ENCODE measurements at places on chromosomes 11 and 22.
A peak's percentile ranks its signal among the peaks of the same experiment; 100 is the strongest.

DNA sequence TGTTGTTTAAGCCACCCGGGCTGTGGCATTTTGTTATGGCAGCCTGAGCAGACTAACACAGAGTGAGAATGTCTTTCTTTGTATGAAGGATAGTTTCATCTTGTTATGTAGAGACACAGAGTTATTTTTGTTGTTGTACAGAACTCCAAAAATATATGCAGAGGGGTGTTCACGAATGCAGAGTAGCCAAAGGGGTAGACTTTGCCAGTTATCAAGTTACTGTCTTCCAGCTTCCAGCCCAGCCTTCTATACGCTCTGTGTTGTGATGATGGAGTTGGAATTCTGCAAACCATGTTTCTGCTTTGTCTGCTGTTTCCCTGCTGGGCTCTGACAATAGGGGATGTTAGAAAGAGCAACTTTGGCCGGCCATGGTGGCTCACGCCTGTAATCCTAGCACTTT is 44.1 kb downstream of the RPS6KA4 start:
- no peak for DNase-seq

GRCh38 chr11:120750647-120751549 is 239.3 kb downstream of the GRIK4 start:
- no peak for DNase-seq

GRCh38 chr11:93840981-93841380 is 9.4 kb downstream of the VSTM5 start:
- DNase-seq: no peak

DNA sequence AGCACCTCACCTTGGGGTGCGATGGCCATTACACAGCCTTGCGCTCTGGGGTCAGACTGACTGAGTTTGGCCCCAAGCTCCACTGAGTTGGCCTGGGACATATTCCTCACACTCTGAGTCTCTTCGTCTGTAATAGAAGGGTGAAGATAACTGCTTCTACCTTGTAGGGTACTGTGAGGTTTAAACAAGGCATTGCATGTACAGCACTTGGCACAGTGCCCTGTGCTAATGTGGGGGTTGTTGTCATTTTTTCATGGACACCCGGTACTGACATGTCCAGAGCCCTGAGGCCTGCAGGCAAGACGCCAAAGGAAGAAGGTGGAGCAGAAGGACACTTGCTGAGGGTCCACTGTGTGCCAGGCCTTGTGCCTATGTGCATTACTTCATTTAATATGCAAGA is 50.7 kb downstream of the OTOG start:
- no peak for DNase-seq

DNA sequence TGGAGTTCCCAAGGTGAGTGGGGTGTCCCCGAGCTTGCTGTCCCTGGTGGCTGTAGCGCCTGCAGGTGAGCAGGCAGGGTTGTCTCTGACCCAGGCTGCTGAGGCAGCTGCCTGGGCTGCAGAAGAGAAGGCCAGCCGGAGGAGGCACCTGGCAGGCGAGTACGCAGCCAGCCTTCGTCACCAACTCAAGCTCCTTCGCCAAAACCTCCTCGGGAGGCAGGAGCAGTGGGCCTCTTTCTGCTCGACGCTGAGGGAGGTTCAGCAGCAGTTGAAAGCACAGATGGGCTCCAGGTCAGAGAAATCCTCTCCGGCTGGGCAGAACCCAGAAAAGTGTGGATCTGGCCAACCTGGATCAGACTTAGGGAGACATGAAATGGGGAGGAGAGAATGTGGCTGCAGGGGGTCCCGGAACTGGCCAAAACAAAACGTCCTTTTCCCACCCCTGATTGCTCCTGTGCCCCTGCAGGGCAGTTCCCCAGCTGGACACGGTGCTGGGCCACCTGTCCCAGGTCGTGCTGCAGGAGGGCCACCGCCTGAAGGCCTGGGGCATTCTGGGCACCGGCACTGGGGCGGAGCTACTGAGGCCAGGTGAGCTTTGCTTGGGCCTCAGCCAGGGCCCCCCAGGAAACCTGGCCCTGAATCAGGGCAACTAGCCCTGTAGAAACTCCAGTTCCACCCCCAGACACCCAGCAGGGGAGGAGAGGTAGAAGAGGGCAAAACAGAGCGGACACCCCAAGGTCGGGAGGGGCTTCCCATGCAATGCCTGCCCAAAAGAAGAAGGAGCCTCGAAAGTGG is 56.7 kb downstream of the BTG4 start:
- DNase-seq: no peak

GRCh38 chr11:111714522-111714921 is 51.7 kb downstream of the PPP2R1B start:
- no peak for DNase-seq

DNA sequence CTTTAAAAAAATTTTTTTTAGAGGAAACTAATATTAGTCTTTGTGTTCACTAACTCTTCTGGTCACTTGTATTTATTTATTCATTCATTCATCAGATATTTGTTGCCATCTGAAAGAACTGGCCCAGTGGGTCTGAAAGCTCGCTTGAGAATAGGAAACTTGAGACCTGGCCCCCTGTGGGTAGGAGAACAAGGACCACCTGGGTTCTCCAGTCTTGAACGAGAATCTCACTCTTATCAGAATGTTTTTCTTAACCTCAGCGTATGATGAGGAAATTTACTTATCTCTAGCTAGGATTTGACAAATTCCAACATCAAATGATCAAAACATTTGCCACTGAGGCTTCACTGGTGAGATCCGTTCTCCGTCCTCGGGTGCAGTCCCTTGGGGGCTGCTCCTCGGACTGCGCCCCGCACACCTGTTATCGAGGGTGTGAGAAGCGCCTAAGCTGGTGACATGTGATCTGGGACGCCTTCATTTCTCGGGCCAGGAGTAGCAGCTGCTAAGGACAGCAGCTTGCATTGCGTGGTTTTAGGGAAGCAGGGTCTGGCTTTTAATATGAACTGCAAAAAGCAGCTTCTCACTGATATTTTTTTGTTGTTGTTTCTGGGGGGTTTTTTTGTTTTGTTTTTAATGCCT is 6.3 kb downstream of the C22orf31 start:
- no peak for DNase-seq

GRCh38 chr11:18012122-18012905 is 533 bp downstream of the SERGEF start:
- DNase-seq: no peak

DNA sequence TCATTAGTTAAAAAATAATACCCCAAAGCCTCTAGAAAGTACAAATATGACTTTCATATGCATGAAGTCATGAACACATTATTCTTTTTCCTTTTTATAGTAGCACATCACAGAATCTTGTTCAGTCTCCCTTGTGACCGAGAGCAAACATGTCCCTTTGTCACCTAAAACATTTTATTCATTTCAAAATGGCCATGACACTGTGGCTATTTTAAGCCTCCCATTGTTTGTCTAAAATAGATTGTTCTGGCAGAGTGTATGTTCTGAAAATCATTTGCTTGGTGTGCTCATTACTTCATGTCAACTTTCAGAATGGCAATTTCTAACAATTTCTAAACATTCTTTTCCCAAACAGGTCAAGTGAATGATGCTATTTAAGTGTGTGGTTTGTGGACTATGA is 865.0 kb downstream of the JRKL start:
- no peak for DNase-seq

GRCh38 chr11:123253911-123254310 is 58.9 kb upstream of the CLMP start:
- no peak for DNase-seq

- peak; percentile 19 for DNase-seq
Observed at GRCh38 chr11:17978553-17979287, 34.1 kb downstream of the SERGEF start.

GRCh38 chr22:22798232-22798616 is 89.4 kb upstream of the IGLL5 start:
- DNase-seq: no peak

- no peak for DNase-seq
Observed at GRCh38 chr11:44434191-44434590, 124.3 kb upstream of the ALX4 start.

DNA sequence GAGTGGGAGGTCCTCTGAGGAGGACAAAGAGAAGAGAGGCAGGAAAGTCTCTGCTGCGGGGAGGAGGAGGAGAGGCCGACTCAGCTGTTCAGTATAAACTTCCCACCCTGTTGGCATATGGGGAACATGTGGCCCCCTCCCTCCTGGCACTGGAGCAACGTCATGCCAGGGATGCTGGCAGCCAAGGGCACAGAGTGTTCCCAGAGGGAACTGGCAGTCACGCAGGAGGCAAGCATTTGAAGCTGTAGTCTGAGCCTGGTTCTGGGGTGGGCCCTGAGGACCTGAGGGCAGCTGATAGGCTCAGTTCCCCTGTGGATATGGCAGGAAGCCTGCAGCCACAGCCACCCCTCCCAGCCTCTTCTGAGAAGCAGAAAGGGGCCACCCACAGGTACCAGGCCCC is 67.1 kb upstream of the TSPAN18 start:
- DNase-seq: no peak

GRCh38 chr11:111422494-111423249 is 43.6 kb upstream of the POU2AF1 start:
- DNase-seq: peak; percentile 69

GRCh38 chr22:33975841-33976240 is 55.6 kb upstream of the LARGE1 start:
- no peak for DNase-seq

- DNase-seq: no peak
Observed at GRCh38 chr11:86596861-86597586, 75.4 kb downstream of the ME3 start.

GRCh38 chr11:70928854-70929598 is 323.4 kb downstream of the SHANK2 start:
- DNase-seq: no peak

DNA sequence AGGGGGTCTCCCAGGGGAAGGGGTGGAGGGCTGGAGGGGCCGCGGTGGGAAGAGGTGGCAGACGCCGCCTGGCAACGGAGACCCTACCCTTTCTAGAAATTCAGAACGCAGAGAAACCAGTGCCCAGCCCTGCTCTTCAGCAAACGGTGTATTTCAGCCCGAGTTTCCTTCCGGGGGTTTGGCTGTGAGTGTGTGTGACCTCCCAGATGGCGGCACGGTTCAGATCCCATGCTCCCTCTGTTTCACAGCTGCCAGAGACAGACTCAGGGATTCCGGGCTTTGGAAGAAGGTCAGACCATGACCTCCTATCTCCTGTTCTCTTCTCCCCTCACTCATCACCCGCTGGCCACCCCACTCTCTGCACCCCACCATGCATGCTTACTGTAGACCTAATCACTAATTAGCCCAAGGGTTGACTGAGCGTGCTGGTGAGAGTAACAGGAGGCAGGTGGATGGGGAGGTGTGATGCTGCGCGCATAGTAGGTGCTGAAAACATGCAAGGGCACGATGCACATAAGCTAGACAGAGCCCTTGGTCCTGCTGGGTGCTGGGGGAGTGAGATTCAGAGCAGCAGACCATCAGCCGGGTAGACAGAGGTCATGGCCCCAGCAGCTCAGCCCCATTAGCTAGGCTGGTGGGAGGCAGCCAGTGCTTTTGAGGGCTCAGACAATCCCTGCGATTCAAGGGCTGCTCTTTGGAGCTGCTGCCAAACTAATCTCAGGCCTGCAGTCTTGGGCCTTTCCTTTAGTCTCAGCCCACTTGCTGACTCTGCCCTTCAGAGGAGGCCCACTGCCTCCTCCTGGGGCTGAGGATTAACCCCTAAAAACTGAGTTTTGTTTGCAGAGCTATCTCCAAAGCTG is 256.5 kb upstream of the CADM1 start:
- no peak for DNase-seq

GRCh38 chr11:44306052-44306917 is 3.7 kb downstream of the ALX4 start:
- DNase-seq: no peak

DNA sequence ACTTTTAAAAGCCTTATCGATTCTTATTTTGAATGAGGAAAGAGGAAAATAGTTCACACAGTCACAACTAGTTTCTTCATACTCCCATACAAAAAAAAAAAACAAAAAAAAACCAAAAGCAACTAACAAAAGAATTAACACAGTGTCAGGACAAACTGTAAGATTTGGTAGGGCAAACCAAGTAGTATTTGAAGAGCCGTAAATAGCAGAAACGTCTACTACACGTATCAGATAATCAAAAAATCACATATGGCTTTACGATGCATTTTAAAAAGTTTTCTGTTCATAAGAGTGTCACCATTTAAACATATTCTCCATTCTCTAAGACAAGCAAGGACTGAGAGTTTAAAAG is 2.3 kb downstream of the PICALM start:
- DNase-seq: no peak

- DNase-seq: no peak
Observed at GRCh38 chr22:38141217-38141973, 30.9 kb upstream of the BAIAP2L2 start.

- DNase-seq: no peak
Observed at GRCh38 chr11:67646535-67647336, 3.8 kb downstream of the ACY3 start.

DNA sequence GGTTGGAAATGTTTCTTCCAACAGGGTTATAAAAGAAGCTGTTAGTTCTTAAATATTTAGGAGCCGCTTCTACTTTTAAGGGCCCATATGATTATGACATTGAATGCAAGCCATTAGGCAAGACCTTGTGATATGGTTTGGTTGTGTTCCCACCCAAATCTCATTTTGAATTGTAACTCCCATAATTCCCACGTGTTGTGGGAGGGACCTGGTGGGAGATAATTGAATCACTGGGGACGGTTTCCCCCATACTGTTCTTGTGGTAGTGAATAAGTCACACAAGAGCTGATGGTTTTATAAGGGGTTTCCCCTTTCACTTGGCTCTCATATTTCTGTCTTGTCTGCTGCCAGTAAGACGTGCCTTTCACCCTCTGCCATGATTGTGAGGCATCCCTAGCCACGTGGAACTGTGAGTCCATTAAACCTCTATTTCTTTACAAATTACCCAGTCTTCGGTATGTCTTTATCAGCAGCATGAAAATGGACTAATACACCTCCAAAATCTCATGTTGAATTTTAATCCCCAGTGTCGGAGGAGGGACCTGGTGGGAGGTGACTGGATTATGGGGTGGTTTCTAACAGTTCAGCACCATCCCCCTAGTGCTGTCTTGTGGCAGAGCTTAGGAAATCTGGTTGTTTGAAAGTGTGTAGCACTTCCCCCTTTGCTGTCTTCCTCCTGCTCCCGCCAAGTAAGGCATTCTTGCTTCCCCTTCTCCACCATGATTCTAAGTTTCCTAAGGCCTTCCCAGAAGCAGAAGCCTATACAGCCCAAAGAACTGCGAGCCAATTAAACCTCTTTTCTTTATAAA is 4.3 kb downstream of the CD59 start:
- DNase-seq: no peak

DNA sequence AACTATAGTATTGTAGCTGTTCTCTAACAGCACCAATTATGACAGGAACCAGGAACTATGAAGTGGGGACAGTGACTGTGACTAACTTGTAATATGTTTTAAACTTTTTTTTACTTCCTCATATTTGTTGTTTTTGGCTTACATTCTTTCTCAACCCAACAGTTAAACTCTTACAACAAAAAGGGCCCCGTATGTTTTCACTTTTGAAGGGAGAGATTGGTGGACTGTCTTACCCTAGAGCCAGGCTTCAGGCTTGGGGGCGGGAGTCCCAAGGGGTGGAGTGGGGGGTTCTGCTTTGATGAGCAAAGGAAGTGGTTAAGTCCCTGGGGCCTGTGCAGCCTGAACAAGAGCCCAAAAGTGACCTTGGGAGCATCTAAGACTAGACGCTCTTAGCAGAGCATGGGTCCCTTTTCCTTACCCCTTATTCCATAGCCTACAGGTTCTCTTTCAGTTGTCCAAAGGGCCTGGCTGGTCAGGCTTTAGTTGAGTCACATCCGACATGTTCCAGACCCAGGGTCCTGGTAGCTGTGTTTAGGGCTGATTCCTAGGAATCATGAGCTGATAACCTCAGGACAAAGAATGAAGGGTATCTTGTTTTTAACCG is 38.8 kb downstream of the STIM1 start:
- DNase-seq: no peak

Measured in SHP77 treated with DMSO at 0.1 percent for 48 hours (cell line).